ENCODE measurements at places on chromosomes 16 and 17.
A peak's percentile ranks its signal among the peaks of the same experiment; 100 is the strongest.

GRCh38 chr17:3890082-3890877, 2.6 kb downstream of the CAMKK1 start:
- DNase-seq, result peak; percentile 77

- DNase-seq, result no peak
Observed at GRCh38 chr16:17555176-17555575, 84.4 kb upstream of the XYLT1 start.

- peak; percentile 18 for DNase-seq
Observed at GRCh38 chr17:33492731-33493265, 199.7 kb upstream of the ASIC2 start.

- no peak for DNase-seq
Observed at GRCh38 chr17:45752246-45752645, 31.9 kb upstream of the CRHR1 start.

- no peak for DNase-seq
Observed at GRCh38 chr17:79223953-79224352, 149.3 kb downstream of the ENGASE start.

- no peak for DNase-seq
Observed at GRCh38 chr16:51184702-51185433, 33.8 kb upstream of the SALL1 start.

DNA sequence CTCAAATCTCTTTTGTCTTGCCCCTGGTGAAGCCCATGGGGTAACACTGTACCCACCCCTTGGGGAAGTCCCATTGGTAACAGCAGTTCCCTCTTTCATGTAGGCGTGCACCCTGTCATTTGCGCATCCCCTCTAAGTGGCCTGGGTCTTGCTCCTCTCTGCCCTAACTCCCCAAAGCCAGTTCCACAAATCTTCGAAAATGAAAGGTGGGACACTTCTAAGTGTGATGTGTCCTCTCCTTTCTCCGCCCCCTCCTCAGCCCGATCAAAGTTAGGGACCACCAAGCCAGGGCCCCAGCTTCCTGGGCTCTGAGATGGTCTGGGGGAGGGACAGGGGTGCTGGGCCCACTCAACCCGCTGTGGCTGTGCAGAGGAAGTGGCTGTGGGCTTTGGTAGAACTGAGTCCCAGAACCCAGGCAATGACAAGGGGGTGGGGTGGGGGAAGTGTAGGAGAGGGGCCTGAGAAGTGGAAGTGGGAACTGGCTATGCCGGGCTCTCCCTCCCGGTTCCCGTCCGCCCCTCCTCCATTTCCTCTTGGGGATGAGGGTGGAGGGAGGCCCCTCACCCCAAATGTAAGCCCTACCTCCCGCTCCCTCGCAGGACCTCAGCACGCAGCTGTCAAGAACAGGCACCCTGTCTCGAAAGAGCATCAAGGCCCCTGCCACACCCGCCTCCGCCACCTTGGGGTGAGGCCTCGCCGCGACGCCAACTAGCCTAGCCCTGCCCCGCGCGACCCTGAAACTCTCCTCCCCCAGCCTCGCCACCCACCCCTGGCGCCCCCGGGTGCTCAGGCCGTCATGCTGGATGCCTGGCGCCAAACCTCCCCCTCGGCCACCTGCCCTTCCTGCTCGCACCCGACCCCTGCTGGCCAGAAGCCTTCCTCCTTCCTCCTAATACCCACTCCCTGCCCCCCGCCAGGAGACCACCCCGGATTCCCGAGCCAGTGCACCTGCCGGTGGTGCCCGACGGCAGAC, 8.7 kb downstream of the ABI3 start:
- DNase-seq, result no peak

- DNase-seq, result no peak
Observed at GRCh38 chr16:75315539-75316306, 64.3 kb upstream of the BCAR1 start.

GRCh38 chr17:72952220-72952619, 140.3 kb downstream of the SLC39A11 start:
- no peak for DNase-seq

GRCh38 chr17:77798031-77798430, 160.5 kb upstream of the TNRC6C start:
- no peak for DNase-seq

DNA sequence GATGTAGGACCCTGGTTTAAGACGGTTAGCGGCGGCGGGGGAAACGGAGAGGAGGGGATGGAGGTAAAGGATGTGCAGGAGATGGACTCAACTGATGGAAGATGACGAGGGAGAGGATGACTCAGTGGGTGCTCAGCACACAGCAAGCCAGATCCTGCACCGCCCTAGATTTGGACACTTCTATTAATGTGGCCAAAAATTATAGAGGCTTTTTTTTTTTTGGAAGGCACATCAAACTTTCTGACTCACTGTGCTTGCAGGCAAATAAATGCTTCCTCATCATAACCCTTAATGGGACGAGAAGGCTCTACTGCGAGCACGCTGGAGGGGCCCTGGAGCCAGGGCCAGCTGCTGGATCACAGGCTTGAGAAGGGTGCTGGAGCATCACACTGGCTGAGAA, 36.0 kb downstream of the RTN4RL1 start:
- DNase-seq, result peak; percentile 65

DNA sequence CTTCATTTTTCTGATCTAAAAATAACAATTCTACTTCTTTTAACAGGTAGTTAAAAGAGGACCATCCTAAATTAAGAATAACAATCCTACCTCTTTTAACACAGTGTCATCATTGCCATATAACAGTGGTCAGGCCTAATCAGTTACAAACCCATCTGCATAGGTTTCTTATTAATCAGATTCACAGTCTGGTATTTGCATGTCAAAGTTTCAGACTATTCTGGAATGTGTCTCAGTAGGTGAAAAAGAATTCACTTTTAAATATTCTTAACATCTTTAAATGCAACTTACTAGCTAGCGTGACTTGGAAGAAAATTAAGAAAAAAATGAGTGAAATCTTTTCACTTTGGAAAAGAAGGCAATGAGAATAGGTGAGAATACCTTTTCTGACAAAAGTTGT, 6.8 kb upstream of the KRT12 start:
- no peak for DNase-seq

DNA sequence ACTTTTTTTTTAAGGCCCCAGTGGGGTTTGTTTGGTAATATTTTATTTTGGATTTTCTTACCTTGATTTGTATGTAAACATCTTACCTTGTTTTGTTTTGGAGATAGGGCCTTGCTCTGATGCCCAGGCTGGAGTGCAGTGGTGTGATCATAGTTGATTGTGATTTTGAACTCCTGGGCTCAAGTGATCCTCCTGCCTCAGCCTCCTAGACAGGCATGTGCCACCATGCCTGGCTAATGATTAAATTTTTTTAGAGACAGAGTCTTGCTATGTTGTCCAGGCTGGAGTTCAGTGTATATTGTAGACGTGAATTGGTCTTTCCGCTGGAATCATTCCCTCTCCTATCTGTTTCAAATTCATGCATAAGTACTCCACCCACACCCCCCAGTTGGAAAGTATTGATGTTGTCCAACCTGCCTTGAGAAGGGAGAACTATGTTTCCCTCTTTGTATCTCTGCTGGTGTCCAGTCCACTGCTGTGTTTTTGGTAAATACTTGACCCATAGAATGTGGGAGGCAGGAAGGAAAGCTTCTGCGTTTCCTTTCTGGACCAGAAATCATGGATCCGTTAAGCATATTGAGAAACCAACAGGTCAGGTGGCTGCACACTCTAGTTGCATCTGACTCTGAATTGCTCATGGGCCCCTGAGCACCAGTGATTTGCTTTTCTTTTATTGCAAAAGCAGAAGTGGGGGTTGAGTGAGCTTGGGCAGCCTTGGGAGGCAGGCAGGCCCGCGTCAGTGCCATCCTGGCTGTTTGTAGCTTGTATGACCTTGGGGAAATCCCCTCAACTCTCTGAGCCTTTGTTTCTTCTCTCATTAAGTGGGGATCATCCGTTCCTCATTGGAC, 25.0 kb downstream of the RMI2 start:
- DNase-seq, result no peak

- DNase-seq, result no peak
Observed at GRCh38 chr16:84218176-84218823, 21.5 kb downstream of the KCNG4 start.

DNA sequence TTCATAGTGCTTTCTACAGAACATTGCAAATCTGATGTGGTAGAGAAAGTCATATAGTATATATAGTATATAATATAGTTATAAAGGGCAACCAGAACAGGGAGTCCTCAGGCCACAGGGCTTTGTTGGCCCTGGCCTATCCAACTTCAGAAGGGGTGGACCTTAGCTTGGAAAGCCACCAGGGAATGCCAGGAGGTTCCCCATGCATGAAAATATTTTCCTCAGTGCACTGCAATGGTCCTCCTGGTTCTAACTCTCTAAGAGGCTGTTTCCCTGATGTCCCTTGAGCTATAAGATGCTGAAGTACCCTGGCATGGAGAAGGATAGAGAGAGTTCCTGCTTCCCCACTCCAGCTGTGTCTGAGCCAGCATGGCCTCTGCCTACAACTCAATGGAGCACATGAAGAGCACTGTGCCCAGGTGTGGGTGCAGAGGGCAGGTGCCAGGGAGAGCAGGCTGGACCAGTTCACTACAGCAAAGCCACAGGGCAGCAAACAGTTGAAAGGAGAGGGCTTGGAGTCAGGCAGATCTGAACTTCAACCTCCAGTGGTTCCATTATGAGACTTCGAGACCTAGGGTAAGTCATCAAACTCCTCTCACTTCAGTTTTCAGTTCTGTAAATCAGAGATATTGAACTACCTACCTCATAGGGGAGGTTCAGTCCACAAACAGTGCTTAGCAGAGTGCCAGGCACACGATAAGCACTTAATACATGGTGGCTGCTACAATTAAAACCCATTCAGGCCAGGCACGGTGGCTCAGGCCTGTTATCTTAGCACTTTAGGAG, 183.1 kb downstream of the SALL1 start:
- DNase-seq, result no peak

GRCh38 chr16:75377729-75378386, 55.4 kb downstream of the CFDP1 start:
- peak; percentile 68 for DNase-seq

DNA sequence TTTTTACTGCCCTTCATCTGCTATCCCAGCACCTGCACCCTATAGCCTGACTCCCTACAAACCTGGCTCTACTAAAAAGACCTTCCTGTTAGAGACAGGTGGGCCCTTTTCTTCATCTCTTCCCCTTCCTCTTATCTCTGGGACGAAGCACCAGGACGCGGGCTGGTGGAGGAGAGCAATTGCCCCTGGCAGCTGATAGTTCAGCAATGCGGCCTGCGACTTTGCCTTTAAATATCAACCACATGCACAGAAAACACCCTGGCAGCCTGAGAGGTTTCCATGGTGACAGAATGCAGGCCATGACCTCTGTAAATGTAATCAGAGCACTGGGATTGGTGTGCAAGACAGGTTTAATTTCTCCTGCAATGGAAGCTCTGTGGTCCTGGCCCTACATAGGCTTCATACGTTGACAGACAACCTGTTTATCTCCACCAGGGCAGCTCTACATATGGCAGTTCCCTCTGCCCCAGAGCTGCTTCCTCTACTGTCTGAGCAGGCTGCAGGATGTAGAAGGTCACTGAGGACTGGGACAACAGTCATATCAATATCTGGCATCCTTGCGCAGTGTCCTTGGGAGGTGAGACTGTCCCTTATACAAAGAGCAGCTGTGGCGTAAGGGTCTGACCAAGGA, 10.0 kb upstream of the SKAP1 start:
- DNase-seq, result peak; percentile 17

GRCh38 chr16:2151188-2152091, 3.0 kb downstream of the RAB26 start:
- DNase-seq, result no peak

DNA sequence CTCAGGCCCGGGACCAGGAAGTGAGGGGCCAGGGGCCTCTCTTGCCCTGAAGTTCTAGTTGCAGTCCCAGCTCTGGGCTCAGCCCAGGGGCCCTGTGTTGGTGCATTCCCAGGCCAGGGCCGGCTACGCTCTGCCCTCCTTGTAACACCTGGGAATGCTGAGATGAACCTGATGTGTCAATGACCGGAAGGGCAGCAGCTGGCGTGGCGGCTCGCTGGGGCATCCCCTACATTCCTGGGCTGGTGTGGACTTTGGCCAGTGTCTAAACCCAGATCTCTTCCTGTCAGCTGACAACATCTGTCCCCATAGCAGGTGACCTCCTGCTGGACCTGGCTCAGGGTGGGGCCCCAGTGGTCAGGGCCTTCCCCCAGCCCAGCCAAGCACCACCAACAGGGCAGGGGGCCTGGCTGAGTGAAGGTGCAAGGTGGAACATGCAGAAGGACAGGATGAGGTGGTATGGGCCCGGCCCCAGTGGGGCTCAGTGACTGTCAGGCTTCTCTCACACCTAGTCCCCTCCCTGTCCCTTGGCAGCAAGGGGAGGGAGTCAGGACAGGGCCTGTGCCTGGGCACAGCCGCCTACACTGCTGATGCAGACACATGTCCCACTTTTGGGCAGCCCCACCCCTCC, 15.9 kb downstream of the FAM83G start:
- DNase-seq, result no peak

- peak; percentile 95 for DNase-seq
Observed at GRCh38 chr16:3443108-3444031, at the start of the genes NAA60 and ZNF597. NAA60 (plus strand) TSS chr16:3443680; CDS start chr16:3476228, 32,548 bp downstream. ZNF597 (minus strand) TSS chr16:3443504; CDS start chr16:3443153, 351 bp downstream.

DNA sequence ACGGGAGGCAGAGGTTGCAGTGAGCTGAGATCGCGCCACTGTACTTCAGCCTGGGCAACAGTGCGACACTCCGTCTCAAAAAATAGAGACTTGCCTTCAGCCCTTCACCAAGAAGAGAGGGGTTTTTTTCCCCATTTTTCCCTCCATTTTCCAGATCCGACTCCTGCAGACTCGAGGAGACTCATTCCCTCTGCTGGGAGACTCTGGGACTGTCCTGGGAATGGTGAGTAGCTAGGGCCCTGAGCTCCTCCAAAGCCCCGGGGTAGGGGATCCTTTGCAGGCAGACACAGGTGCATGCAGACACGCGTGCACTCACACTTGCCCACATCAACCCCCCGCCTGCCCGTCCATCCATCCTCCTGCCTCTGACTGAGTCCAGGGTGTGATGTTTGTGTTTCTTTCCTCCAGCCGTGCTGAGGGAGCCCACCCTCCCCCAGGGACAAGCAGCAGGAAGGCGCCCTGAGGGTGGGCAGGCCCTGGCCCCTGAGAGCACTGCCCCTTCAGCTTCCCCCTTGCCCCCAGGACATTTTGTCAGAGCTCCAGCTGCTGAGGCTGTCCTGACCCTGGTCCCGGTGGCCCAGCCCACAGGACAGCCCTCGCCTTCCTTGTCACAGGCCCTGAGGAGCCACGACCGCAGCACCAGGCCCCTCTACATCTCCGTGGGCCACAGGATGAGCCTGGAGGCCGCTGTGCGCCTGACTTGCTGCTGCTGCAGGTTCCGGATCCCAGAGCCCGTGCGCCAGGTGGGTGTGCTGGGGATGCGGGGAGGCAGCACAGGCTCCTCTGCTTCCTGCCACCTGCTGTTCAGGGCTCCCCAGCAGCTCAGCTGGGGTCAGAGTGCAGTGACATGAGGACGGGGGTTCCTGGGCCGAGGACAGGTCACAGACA, 10.2 kb downstream of the ENDOV start:
- no peak for DNase-seq

- DNase-seq, result no peak
Observed at GRCh38 chr16:86248310-86248905, 261.9 kb upstream of the FOXF1 start.

DNA sequence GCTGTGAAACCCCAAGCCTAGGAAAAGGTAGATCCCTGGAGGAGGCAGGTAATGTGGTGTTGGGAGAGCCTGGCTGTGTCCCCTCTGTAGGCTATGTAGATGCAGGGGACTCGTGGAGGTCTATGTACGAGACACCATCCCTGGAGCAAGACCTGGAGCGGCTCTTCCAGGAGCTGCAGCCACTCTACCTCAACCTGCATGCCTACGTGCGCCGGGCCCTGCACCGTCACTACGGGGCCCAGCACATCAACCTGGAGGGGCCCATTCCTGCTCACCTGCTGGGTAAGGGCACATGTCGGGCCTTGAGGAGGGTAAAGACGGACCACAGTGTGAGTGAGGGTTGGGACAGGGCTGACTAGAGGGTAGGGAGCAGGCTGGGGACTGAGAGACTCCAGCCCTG, 12.0 kb downstream of the ACE start:
- DNase-seq, result no peak

All from umbilical cord (tissue), 2 donors.